ENCODE measurements at places on chromosomes 5 and 9. TPM values are rescaled to one million over a fixed set of nuclear protein-coding genes. Genes with fewer than 3 reads are reported as not detected.

GRCh38 chr9:34475097-34475496 lies 16.5 kb downstream of the DNAI1 start:
- DNase-seq = no peak

Gene TCF7
- total RNA-seq = 910 TPM

- DNase-seq = no peak
These were observed 95.3 kb upstream of the MRPS30 start for GRCh38 chr5:44713446-44713845.

Gene ECSCR
- not detected for total RNA-seq

Gene SPOUT1
- total RNA-seq = 67.1 TPM

Gene SLC45A2
- total RNA-seq = not detected

DNA sequence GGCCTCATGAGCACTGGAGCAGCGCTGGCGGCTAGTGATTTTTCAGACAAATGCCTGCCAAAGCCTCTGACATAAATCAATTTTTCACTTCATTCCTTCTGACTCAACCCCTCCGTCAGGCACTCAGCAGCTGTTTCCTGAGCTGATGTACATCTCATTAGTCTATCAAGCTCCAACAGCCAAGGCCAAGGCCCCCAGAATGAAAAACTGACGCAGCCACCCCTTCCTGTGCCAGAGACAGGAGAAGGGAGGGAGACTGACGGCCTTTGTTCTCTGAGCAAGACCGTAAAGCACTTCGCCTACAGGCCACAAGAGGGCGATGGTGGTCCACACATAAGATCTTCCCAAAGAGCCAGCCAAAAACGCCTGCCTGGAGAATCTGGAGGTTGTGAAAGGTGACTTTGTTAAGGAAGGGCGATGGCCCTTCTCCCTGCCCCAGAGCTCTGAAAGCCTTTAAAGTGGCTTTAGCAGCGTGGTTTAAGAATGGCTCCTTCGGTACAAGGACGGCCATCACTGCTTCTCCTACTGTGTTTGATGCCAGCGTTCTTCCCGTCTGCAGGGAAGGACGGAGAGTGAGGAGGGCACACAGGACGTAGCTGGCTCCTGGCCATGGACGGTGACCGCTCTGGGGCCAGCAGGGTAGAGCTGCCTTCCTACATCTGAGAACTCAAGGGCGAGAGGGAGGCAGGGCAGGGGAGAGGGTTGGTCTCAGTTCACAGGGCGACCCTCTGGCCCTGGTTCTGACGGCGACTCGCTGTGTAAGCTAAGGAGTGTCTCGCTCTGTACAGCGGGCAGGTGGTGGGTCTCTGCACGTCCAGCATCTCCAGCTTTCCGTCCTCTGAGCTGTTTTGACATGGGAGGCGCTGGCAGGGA lies 37.0 kb downstream of the ALG2 start:
- peak; percentile 64 for DNase-seq

Gene BAAT
- total RNA-seq = not detected

DNA sequence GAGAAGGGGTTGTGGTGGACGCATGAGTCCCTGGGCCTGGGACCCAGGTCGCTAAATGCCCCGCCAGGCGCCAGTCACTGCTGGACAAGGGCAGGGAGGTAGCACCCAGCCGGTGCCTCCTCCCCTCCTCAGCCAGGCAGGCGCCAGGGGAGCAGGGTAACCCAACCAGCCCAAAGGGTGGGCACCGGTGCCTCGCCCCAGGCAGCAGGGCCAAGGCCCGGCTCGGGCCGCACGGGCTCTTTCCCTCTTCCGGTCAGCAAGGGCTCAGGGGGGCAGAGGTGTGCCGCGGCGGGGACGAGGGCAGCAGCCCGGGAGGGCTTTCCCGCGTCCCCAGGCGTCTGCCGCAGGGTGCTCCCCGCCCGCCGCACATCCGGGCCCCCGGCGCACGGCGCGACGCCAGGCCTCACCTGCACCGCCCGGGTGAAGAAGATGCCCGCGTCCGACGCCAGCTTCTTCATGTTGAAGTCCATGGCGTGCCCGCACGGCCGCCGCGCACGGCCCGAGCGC lies 393 bp downstream of the SH3GLB2 start:
- peak; percentile 88 for DNase-seq
